ENCODE measurements at places on chromosomes 6 and 20.

- no peak for DNase-seq
These were observed 124.1 kb downstream of the SGK1 start for GRCh38 chr6:134193536-134194498.

GRCh38 chr6:159180001-159180400 is 10.8 kb downstream of the FNDC1 start:
- DNase-seq, result no peak

- no peak for DNase-seq
These were observed 21.0 kb downstream of the TCF15 start for GRCh38 chr20:588932-589672.

GRCh38 chr20:57062696-57063270 is 203.7 kb downstream of the BMP7 start:
- no peak for DNase-seq

DNA sequence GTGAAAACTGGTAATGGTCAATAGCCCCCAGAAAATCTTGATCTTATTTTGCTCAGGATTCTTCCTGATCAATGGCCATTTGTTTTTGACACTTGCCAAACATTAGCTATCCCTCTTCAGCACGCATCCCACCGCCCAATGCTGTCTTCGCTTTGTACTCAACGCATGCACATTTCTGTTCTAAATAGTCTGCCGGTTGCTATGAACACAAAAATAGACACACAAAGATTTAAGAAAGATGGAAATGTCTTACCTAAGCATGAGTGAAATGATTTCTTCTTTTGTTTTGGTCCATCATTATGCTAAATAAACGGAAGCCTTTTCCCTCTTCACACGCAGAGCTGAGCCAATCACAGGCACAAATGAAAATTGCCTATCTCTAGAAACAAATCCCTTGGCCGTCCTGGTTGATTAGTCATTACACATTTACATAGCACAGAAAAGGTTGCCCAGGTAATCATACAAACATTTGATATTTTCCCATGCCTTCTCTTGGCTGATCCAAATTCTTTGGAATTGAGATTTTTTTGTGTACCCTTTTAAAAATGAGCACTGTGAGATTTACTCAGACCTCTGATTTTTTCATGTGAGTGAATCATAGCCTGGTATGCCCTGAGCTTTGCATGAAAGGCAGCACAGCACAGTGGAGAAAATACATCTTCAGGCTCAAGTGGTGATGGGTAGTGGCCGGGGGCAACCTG is 70.5 kb upstream of the FAM184A start:
- DNase-seq, result no peak

GRCh38 chr6:139126255-139126654 is 8.6 kb upstream of the HECA start:
- no peak for DNase-seq

DNA sequence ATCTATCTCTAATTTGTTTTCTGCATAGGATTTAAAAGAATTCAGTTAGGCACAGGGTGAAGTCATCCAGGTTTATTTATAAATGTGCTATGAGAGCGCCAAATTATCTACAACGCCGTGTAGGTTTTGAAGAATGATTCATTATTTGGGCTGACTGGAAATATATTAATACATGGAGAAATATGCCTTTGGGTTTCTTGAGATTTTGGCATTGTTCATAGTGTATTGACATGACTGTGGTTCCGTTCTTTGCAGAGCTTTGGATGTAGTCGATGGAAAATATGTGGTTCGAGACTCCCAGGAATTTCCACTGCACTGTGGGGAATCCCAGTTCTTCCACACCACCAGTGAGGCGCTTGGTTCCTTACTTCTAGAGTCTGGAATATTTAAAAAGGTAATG is 90.9 kb downstream of the CRYBG1 start:
- no peak for DNase-seq

- DNase-seq, result no peak
These were observed 122.8 kb upstream of the HSF2 start for GRCh38 chr6:122276637-122277036.

DNA sequence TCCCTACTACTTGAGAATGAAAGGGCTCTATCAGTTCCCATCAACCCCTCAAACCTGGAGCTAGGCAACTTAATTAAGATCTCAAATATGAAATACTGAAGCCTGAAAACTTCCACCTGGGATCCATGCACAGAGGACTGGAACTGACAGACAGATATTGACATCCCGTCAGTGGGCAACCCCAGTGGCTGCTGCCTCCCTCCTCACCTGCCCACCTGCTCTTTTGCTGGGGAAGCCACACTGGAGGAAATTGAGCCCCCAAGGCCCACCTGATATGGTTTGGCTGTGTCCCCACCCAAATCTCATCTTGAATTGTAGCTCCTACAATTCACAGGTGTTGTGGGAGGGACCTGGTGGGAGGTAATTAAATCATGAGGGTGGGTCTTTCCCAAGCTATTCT is 192.8 kb downstream of the LRFN2 start:
- DNase-seq, result no peak

GRCh38 chr20:14780508-14780907 is 443.1 kb upstream of the FLRT3 start:
- DNase-seq, result no peak

- no peak for DNase-seq
These were observed 65.8 kb downstream of the PHACTR2 start for GRCh38 chr6:143743301-143744166.

DNA sequence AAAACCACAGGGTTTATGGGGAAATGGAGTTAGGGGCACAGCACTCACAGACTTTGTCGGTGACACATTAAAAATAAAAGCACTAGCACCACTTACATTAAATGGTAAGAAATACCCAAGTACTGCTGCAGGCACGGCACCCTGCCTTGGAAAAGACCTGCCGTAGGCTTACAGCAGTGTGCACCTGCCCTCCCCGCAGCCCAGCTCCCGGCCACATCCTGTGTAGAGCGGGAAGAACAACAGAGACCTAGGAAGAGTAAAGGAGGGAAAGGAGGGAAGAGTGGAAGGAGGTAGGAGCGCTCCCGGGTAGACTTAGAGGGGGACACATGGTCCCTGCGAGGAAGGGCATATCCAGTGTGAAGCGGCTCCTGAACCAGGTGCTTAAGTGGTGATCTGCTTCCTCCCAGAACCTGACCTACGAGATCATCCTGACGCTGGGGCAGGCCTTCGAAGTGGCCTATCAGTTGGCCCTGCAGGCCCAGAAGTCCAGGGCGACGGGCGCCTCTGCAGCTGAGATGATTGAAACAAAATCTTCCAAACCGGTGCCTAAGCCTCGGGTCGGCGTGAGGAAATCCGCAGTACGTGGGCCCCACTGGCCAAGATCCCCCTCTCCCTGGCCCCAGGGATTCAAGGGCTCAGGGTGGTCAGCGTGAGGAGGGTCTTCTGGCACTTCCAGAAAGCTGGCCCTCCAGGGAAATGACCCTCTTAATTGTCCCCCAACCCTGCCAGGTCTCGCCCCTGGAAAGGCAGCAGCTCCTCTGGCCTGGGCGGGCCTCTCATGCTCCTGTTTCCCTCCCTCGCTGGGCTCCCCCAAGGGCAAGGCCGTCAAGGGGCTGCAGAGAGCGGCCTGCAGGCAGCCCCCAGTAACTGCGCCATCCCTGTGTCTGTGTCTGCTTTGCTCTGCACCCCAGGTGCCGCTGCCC is 55.5 kb downstream of the TCP11 start:
- DNase-seq, result no peak

DNA sequence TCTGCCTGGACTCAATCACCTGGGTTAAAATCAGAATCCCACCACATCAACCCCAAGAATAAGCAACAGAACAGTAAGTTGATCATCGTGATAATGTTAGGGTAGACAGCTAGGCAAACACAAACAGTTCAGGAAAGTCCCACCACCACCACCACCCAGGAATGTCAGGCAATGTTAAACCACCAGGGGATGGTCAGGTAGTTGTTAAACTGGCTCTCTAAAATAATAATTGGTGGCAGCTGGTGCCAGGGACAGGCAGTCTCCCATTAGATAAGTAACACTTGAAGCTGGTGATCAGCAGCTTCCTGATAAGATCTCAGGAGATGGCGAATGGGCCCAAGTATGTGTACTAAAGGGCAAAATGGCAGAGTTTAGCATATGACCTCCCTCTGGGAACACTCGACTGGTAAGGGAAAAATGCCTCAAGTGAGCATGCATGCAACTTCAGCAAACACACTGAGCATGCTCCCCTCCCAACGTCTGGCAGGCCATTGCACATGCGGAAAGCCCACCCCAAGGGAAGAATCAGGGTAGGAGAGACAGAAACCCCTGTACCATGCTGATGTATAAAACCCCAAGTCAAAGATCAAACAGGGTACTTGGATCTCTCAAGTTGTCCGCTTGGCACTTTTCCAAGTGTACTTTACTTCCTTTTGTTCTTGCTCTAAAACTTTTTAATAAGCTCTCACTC is 66.6 kb downstream of the IPCEF1 start:
- DNase-seq, result no peak

DNA sequence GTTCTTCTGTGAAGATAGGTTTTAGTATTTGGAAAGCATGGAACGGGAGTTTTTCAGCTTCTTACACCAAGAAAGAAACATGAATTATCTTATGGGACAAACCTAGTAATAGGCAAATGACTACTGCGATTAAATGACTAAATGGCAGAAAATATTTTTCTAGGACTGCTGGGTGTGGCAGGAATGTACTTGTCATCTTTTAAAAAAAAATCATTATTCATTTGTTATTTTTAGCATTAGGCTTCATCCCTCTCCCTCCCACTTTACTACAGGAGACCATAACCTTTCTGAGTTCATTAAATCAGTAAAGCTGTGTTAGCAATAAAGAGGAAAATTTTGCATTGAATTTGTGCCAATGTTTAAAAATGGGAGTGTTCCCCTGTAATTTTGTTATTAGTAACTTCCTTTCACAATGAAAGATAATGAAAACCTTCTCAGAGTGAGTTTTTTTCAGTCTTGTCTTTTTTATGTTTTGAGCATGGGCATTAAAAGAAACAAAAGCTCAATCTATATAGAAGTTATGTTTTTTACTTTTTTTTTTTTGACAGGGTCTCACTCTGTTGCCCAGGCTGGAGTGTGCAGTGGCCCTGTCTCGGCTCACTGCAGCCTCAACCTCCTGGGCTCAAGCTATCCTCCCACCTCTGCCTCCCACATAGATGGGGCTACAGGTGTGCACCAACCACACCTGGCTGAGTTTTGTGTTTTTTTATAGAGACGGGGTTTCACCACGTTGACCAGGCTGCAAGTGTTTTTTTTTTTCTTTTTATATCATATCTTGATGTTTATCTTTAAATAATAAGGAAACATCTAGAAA is 105.6 kb upstream of the CLDN20 start:
- no peak for DNase-seq

DNA sequence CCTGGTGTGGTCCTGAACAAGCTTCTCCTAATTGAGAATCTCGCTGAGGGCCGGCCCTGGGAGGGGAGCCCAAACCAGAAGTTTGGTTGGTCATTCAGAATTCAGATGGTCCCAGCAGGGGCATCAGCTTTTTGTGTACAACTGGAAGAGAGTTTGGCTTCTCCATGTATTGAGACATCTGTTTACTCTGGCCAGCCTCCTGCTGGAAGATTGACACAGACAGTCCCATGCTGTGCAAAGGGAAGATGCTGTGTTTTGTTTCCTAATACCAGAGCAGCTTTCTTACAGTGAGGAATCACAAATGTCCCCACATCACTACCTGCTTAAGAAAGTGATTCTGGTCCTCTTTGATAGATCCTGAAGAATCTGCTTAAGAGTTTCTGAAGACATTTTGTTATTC is 97.8 kb downstream of the PLEKHG1 start:
- DNase-seq, result no peak

GRCh38 chr20:38975539-38976120 is 13.5 kb downstream of the DHX35 start:
- no peak for DNase-seq

- no peak for DNase-seq
These were observed 61.5 kb downstream of the PRDM13 start for GRCh38 chr6:99668036-99668705.

- DNase-seq, result no peak
These were observed 31.0 kb downstream of the TIAM2 start for GRCh38 chr6:155026022-155026705.

Data from stimulated activated CD8-positive, alpha-beta memory T cell treated with anti-CD3 and anti-CD28 coated beads, Interleukin-7, amount 100 ng/mL, for 4 hours (primary cell).